ENCODE measurements at places on chromosomes 12 and 14.

DNA sequence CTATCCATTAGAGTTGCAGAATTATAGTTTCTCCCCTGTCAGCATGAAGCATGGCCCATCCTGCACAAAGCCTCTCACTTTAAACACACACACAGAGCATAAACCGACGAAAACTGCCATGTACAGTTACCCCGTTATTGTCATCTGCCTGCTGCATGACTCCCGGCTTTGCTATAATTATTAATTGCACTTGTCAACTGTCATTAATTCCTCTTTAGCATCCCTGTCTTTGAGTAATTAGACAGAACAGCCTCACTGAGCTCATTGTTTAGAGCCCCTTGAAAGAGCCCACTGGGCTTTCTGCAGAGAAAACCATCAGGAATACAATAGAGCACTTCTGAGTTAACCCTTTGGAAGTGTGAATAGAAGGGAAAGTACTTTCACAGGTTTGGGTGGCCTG, 307.2 kb upstream of the SOX5 start:
- DNase-seq, result no peak

GRCh38 chr12:90794212-90794611, 160.8 kb downstream of the CCER1 start:
- no peak for DNase-seq

DNA sequence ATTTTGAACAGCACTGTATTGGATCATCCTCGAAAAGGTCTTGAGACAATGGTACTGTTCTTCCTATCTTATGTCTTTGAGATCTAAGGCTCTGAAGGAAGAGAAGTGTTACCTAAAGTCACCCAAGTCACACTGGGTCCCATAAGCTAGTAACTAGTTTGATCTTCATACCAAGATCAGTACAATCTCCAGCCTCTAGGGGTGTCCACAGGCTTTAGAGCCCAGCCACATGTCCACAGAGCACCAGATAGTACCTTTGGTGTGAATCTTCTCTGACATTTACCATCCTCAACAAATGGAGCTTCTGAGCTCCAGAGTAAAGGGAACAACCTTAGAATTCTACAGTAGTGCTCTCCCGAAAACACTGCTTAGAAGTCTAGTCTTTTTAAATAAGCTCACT, 78.7 kb downstream of the KSR2 start:
- no peak for DNase-seq

- no peak for DNase-seq
These were observed 34.5 kb downstream of the SSPN start for GRCh38 chr12:26229910-26230309.

DNA sequence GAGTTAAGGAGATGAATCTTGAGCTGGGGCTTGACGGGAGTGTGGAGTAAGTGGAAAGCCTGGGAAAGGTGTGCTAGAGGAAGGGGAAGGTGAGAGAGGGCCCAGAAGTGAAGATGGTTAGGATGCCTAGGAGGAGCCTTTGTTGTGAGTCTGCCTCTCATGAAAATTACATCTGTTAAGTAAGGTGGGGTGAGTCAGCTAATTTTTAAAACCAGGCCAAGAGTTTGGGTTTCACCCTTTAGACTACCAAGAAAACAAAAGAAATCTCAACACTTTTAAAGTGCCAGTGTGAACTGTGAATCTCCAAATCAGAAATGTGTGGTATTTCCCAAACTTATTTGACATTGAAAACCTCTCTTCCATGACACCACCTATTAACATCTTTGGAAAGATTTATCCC, 185.2 kb downstream of the CRADD start:
- DNase-seq, result no peak

- no peak for DNase-seq
These were observed 400.5 kb downstream of the ETNK1 start for GRCh38 chr12:23025372-23026016.

GRCh38 chr14:64293976-64294671, at the start of gene ESR2:
TSS of gene ESR2 (minus strand) at chr14:64294371. CDS start at chr14:64282985, 11,386 bp downstream.
- DNase-seq, result peak; percentile 35

DNA sequence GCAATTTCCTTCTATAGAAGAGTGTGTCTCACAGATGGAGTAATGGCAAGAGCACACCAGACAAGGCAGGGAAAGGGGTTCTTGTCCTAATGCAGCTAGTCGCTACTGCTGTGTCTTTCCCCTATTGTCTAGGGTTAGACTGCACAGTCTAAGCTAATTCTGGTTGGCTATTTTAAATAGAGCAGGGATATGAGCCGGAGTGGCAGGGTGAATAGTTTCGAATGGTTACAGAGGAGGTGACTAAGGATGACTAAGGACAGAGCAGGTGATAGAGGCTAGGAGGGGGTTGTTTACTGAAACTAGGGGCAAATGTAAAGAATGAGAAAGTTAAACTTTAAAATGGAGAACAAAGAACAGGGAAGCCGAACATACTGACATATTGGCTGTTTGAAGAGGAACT, 25.6 kb upstream of the CPNE8 start:
- no peak for DNase-seq

- DNase-seq, result no peak
These were observed 131.1 kb downstream of the PRKCH start for GRCh38 chr14:61452452-61452851.

- DNase-seq, result no peak
These were observed 32.1 kb downstream of the RPH3A start for GRCh38 chr12:112823582-112824149.

DNA sequence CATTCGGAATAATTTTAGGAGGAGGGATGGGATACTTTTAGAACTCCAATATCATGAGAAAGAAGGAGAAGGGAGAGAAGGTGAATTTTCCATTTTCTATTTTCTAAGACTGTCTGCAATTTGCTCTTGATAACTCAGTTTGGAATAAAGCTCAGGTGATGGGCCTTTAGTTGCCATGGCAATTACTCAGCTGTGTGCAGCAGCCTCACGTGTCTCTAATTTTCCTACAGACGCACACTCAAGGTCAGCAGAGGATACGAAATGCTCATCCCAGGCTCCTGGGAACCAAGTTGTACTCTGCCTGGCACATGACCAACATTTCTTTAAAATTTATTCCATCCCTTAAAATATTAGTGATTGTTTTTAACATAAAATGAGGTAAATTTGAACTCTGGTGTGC, 76.7 kb downstream of the TTC8 start:
- DNase-seq, result no peak

DNA sequence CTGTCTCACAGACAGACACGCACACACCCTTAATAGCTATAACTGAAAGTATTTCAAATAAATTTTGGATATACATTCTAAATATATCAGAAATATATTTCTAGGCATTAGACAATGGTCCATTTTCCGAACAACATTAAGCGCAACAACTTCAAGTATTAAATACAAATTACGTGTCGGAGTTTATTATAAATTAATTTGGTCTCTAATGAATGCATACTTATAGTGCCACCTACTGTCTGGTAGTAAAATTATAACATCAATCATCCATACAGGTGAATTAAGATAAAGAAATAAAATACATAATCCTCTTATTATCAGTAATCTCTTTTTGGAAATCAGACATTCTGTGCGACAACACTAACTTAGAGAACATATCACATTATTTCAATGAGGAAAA, 27.2 kb upstream of the CMAS start:
- DNase-seq, result no peak

- DNase-seq, result no peak
These were observed 177.9 kb downstream of the FOXA1 start for GRCh38 chr14:37417151-37417550.

- DNase-seq, result no peak
These were observed 108.7 kb downstream of the TTC8 start for GRCh38 chr14:88933191-88933590.

DNA sequence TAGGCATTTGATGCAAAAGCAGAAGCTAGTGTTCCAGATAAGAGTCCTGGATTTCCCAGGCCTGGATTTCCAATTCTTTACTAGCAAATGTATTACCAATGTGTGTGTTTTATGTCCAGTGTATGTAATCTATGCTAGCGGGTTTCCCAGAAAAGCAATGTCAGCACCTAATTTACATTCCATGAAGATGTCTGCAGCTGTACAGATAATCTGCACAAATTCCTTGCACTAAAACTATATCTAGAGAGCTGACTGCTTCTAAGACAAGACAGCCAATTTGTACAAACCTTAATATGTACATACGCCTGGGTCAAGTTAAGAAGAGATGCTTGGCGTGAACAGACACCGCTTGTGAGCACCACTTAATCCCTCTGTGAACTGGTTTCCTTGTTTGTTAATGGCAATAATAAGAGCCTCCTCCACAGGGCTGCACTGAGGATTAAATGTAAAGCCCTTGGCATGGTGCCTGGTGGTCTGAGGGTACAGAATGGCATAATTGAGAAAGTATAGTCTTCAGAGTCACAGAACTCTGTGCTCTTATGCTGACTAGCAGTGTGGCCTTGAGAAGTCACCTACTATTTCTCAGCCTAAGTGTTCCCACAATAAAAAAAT, 185.6 kb downstream of the EPS8 start:
- no peak for DNase-seq

GRCh38 chr12:97299847-97300246, 162.8 kb upstream of the RMST start:
- DNase-seq, result no peak

DNA sequence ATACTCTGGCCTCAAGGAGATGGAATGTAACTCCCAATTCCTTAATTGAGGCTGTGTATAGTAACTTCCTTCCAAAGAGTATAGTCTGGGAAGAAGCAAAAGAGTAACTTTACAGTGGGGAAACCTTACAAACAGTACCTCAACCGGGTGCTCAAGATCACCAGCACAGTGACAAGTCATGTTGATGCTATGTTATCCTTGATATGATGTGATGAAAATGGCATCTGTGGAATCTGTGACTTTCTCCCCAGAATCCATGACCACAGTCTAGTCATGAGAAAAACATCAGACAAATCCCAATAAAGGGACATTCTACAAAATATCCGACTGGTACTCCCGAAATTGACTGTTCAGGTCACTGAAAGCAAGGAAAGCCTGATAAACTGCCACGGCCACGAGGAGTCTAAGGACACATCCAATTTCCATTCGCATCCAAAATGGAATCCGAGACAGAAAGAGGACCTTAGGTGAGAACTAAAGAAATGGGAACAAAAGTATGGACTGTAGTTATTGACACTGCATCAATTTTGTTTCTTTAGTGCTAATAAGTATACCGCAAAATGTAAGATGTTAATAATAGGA, 97.3 kb upstream of the FRMD6 start:
- DNase-seq, result no peak

- no peak for DNase-seq
These were observed 1.1 kb downstream of the JAG2 start for GRCh38 chr14:105167303-105168092.

DNA sequence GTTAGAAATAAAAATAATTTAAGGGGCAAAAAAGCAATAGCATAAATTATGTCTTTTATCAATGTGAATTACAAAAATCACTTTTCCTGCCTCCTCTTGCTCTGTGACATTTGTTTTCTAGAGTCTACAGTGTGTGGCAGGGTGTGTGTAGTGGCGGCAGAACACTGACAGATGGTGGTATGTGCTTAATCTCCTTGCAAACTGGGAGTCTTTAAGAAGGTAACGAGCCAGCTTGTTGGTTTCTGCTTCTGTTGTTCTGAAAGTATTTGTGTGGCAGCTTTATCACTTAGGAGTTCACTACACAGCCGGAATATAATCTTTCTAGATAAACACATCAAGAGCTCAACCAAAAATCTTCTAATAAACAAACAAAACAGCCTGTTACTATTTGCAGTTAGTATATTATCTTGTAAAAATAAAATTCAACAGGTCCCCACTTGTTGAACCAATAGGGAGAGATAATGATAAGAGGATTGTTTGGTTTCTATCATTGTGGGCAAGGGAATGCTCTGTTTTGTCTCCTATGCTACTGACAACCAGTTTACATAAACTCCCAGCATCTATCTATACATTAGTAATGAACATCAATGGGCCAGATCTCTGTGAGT, 13.0 kb downstream of the CDKL1 start:
- no peak for DNase-seq

- no peak for DNase-seq
These were observed 120.2 kb upstream of the DNM1L start for GRCh38 chr12:32558903-32559302.

GRCh38 chr14:81884382-81884781, 350.7 kb upstream of the SEL1L start:
- no peak for DNase-seq

DNA sequence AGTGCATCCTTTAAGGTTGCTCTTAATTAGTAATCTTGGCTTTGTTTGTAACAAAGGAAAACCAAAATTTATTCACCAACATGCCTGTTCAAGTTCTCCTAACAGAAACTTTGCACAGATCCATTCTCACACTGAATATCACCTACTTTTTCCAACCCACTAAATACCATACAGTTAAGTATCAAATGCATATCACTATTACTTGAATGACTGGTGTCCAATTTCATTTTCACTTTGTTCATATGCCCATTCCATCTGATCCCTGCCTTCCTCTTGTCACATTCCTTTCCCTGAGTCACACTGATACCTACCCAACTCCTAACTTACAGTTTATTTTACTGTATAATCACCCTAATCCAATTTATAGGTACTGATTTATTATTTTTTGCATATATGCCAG, 286.4 kb downstream of the NELL2 start:
- DNase-seq, result no peak

- no peak for DNase-seq
These were observed 11.1 kb downstream of the DCN start for GRCh38 chr12:91171476-91171875.

DNA sequence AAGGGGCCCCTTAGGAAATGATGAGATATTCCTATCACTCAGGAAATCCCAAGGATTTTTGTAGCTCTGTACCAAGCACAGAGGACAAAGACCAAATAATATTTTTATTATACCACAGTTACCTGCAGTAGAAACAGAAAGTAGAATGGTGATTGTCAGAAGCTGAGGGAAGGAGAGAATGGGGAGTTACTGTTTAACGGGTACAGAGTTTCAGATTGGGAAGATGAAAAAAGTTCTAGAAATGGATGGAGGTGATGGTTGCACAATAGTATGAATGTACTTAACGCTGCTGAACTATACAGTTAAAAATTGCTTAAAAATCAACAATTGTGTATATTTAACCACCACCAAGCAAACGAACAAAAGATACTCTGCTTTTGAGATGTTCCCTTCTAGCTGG, 24.1 kb downstream of the FLVCR2 start:
- no peak for DNase-seq

DNA sequence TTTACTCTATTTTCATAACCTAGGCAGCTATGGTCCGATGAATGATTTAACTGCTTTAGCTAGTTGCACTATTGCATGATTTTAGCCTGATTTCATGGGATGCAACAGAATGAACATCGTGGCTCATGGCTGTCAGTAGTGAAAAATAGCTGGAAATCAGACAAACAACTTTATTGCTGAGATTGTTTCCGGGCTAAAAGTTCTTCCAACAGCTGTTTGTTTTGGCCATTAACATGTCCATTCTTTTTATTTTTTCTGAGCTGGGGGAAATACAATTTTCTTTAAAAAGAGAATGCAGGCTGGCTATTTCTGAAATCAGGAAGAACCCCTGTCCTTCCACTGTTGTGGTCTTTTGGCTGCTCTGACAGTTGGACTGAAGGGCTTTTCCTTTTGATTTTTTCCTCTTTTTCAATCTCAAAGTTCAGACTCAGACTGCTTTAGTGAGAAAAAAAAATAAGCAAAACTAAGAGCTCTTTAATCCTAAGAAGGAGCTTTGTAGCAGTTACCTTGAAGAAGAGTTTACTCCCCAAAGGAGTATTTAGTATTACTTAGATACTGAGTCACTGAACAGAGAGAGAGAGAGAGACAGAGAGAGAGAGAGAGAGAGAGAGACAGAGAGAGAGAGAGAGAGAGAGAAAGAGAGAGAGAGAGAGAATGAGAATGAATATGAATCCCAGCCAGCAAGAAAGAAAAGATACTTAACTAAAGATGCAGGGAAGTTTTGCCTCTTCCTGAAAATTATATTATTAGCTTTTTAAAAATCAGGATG, at the start of gene NAV3:
Gene NAV3 (plus strand): TSS at position 312 of the 769 bp plus-strand sequence. CDS start 568 bp downstream, outside the sequence.
- no peak for DNase-seq

- DNase-seq, result no peak
These were observed 58.8 kb upstream of the NUDT4 start for GRCh38 chr12:93318720-93319522.

Measured in colonic mucosa (tissue), 4 donors.